ENCODE measurements at places on chromosomes 2 and 18.

GRCh38 chr18:5966514-5966913 lies 71.2 kb upstream of the TMEM200C start:
- no peak for DNase-seq

DNA sequence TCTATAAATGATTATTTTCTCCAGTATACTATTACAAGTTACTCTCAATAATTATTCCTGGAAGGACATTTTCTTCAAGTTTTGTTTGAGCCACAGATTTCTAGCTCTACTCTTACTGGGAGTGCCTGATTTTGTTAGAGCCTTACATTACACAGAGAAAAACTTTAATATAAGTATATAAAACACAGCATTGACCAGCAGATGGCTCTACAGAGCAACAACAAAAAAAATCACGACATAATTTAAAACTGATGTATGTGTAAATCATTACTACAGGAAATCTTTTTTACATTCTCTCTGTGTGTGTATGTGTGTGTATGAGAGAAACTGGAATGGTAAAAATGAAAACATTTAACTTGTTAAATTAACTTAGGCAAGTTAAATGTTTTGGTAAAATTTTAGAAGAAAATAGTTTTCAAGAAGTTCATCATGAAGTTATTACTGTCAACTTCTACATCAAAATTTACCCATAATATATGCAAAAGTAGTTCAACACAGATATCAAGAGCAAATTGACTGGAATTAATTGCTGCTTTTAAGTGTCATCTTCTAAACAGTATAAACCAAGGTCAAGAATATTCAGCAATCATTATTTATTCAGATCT lies 103.3 kb downstream of the MDH1 start:
- peak; percentile 47 for DNase-seq

DNA sequence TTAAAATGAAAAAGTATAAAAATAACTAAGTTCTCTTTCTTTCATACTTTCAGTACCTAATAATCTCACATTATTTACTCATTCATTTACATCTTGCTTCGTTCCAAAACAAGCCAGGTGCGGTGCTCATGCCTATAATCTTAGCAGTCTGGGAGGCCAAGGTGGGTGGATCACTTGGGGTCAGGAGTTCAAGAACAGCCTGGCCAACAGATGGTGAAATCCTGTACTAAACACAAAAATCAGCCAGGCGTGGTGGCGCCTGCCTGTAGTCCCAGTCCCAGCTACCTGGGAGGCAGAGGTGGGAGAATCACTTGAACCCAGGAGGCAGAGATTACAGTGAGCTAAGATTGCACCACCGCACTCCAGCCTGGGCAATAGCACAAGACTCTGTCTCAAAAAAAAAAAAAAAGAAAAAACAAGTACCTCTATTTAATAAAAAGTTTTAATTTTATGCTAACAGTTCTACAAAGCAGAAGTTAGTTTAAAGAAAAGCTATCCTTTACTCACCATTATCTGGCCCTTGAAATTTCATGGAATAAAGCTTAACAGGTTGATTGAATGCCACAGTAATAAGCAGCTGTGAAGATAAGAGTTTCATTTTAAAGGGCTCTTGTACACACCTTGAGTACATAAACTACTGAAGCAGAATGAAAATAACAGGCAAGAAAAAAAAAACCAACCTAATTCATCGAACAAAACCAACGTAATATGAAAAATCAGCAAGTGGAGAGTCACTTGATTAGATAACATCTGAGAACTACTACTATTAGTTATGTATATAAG lies 22.5 kb downstream of the TXNL1 start:
- no peak for DNase-seq

- DNase-seq: no peak
These were observed 905 bp upstream of the IAH1 start for GRCh38 chr2:9473308-9473984.

GRCh38 chr2:60433018-60433596 lies 120.3 kb downstream of the BCL11A start:
- no peak for DNase-seq
